ENCODE measurements at places on chromosomes 1 and 21.

DNA sequence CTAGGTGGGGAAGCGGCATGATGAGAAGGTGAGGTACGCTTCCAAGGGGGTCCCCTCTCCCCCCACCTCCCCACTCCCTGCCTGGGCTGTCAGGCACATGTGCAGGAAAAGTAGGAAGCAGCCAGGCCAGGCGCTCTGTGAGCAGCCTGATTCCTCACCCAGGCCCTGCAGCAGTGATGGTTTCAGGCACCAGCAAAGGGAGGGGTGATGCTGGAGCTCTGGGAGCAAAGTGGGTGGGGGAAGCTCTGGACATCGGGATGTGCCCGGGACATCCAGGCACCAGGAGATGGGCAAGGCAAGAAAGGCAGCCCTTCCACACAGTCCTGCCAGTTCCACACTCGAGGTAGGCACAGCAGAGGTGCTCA, 106.1 kb downstream of the CRYAA start:
- DNase-seq: no peak

GRCh38 chr21:41753006-41753898, 13.6 kb downstream of the RIPK4 start:
- DNase-seq: no peak

- DNase-seq: no peak
Measured at GRCh38 chr1:29557701-29558600, 321.6 kb downstream of the PTPRU start.

DNA sequence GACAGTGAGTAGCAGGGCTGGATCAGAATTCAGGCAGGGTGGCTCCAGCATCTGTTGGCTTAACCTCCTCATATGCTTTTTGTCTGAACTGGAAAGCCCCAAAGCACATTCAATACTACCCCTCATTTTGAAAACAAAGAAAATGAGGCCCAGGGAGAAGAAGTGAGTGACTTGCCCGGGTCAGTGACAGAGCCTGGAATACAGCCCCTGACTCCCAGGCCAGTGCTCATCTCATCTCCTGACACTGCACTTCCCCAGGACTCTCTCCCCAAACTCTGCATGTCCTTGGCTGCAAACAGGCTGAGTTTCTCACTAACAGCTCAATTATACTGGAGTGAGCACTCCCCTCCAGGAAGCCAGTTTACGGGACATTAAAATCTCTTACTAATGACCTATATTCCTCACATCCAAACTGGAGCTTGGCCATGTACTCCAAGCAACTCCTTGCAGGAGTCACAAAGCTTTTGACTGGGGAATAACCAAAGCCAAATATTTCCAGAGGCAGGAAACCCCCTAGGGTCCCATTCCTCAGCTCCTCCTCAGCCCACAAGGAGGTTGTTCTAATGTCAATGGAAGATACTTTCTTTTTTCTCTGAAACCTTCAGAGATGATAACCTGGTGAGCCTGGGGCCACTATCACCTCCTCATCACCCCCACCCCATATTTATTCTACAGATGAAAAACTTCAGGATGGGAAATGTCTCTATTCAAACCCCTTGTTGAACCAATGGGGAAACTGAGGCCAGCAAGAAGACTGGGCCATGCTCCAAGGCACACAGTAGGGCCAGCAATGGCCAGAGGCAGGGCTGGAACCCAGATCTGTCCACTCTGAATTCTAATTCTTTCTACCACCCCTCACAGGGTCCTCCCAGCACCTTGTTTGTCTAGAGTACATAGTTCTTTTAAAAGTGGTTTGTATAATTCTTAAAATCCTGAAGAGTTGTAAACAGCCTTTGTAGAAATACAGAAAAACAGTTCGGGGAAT, 127.0 kb downstream of the PLPP3 start:
- DNase-seq: no peak
